ENCODE measurements at places on chromosomes 5 and 9.
A peak's percentile ranks its signal among the peaks of the same experiment; 100 is the strongest.

DNA sequence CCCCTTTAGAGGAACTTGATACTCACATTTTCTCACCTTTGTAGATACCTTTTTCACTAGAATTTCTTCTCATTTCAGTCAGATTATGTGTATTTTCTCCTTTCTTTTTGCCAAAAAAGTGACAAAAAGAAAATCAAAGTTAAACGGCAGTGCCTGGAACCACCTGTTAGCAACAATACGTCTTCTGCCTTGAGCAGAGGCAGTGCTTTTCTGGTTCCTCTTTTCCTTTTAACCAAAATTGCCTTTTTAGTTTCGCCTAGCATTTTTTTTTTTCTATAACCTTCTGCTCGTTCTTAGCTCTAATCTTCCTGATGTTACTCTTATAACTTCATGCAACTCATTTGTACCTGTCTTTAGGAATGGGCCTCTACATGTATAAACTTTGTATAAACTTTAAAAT, 26.1 kb downstream of the SMIM32 start:
- DNase-seq, result no peak

DNA sequence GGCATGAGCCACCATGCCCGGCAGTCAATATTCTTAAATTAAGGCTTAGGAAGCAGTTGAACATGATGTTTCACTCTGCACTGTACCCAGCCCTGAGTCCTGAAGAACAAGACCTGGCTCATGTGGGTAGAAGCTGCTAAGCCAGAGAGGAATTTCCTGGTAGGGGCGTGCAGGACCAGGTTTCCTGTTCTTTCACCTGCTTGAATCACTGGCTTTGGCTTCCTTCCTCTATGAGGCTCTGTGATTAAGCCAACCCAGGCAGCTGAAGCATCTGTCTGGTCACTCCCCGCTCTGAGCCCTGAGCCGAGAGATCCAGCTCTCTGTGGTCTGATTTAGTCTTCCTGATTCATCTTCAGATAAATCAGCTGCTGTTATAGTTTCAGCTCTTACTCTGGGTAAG, 29.1 kb downstream of the CFAP77 start:
- no peak for DNase-seq

- no peak for DNase-seq
Measured at GRCh38 chr5:134543820-134544614, 18.5 kb downstream of the JADE2 start.

GRCh38 chr9:28005779-28006178, 432.5 kb upstream of the C9orf72 start:
- no peak for DNase-seq

- DNase-seq, result no peak
Measured at GRCh38 chr9:35423499-35423898, 66.4 kb upstream of the RUSC2 start.

DNA sequence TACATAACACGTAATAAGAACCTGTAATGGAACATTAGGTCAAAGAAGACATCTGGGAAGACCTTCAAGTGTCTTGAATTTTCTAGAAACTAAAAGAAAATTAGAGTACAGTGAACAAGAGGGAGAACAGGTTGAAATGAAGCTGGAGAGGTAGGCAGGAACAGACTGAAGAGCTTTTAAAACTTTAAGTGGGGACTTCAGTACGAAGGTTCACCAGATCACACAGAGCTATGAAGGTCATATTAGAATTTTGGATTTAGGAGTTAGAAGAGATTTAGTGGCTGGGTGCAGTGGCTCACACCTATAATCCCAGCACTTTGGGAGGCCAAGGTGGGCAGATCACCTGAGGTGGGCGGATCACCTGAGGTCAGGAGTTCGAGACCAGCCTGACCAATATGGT, 26.6 kb downstream of the MLANA start:
- no peak for DNase-seq

DNA sequence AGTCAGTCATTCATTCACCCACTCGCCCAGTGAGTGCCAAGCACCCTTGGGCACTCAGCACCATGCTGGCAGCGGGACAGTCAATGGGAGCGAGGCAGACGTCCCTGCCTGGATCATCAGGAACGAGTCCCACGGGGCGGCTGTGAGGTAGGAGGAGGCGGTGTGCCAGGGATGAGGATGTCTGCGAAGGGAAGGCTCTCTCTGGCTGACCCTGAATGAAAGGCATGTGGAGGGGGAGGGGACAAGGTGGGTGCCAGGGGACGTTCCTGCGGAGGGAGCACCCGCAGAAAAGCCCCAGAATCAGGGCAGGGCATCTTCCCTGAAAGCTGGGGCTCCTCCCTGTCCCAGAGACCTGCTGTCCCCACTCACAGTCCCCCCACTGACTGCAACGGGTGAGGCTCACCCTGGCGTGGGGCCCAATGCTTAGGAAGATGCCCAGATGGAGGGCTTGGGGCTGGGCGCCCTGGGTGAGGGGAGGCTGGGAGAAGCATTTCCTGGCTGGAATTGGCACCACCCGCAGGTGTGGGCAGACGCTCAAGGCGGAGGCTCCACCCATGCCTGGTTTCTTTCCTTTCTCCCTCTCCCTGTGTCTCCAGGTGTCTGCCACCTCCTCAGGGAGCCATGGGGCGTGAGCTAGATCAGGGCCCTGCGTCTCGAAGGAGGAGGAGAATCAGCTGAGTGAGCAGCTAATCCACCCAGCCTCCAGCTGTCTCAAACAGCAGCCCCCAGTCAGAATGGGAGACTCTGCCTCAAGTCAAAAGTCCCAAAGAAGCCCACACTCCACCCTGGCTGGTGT, 179.0 kb upstream of the PPP1R26 start:
- DNase-seq, result no peak

DNA sequence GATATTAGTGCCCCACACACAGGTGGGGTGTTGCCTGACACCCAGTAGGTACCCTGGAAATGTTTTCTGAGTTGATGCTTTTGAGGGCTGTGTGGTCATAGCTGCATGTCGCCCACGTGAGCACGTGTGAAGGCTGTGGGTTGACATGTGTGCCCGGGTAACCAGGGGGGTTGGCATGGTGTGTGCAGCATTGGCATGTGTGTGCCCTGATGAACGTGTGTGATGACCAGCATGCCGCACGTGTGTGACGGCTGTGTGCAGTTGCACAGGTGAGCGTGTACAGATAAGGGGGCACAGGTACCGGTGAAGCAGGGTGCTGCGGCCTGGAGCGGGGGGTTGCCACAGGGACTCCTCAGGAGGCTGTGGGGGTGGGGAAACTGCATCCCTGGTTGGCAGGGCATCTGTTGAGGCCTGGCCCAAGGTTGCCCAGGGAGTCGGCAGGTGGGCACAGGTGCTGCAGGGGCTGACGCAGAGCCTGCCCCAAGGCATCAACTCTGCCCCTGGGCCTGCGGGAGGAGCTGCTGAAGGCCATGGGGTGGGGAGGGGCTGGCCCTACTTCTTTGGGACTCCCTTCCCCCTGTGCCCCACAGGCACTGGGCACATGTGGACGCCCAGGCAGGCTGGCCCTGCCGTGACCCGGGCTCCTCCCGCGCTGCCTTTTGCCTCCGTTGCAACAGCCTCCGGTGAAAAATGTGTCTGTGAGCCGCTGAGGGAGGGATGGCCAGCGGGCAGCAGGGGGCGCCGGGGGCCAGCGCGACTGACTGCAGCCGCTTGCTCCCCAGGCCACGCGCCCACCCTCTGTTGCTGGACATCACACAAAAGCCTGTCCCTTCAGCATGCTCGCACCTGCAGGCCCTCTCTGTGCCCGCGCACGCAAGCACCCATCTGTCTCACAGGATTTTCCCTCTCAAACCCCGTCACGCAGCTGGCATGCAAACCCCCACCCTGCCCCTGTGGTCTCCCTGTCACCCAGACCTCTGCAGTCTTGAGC, 2.2 kb downstream of the UNC5A start:
- DNase-seq, result no peak

GRCh38 chr9:134698587-134699342, 57.2 kb downstream of the COL5A1 start:
- DNase-seq, result no peak

- DNase-seq, result no peak
Measured at GRCh38 chr5:111774525-111774924, 17.5 kb upstream of the NREP start.

DNA sequence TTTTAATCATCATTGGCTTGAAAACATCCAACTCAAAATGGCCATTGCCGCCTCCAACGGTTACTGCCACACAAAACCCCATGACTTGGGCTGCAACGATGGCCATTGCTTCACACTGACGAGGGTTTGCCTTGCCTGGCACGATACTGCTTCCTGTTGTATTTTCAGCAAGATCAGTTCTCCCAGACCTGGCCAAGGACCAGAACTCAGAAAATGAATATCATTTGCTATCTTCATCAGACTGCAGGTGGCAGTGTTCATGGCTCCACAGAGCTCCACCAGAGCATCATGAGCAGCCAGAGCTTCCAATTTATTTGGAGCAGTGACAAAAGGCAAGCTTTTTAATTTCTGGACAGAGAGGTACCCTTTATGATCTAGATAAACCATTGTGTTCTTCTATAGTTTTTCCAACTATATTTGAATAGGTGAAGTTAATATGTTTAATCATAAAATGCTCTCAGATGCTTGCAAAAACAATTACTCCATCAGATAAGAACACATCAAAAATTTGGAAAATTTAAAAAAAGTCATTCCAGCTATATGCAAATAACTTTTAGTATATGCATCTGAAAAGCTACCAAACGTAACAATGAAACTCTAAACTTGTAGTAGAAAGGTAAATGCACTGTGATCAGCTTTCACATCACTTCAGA, 10.4 kb downstream of the AMACR start:
- DNase-seq, result no peak

DNA sequence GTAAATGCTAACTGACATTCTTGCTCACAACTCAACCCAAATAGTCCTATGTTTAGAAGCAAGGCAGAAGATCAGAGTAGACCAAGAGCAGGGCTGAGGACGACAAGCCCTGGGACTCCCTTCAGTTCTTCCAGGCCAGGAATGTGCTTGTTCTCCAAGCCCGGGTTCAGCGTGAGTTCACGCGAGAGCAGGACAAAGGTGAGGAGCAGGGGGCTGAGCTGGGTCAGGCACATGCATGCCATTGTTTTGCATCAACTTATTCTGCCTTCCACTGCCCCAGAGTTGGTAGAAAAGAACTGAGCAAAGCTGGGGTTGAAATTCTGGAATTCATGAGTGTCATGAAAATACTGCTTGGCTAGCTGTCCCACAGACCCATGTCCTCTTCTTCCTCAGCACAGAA, 206.5 kb downstream of the PAX5 start:
- no peak for DNase-seq

DNA sequence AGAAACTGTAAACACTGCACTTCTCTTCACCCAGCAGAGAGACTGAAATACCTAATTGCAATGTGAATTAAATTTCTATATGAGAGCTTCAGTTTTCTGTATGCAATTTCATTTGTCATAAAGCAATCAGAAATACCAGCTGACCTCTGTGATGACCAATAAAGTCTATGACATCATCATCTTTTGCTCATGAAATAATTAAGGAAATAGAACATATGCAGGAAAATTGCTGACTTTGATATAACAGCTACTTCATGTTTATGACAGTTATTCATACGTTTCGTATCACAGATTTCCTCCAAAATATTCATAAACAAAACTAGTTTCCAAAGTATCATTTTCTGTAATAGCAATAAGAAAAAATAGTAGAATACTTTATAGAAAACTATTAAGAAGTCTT, 652.3 kb downstream of the SLCO4C1 start:
- DNase-seq, result no peak

DNA sequence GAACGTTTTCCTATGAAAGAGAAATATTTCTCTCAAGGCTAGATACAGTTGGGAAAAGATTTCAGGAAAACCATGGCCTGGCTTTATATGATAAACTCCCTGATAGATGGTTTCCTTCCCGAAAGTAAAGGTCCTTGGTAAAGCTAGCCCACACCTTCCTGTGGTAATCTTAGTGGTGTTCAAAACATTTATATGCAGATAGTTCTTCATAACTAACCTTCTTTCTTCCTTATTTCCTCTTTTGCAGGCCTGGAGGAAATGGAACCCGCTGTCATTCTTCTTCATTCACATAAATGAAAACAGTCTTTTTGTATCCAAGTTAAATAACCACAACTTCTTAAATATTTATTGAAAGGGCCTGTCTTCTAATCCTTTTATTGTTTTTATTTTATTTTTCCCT, 474.0 kb upstream of the ACTBL2 start:
- no peak for DNase-seq

DNA sequence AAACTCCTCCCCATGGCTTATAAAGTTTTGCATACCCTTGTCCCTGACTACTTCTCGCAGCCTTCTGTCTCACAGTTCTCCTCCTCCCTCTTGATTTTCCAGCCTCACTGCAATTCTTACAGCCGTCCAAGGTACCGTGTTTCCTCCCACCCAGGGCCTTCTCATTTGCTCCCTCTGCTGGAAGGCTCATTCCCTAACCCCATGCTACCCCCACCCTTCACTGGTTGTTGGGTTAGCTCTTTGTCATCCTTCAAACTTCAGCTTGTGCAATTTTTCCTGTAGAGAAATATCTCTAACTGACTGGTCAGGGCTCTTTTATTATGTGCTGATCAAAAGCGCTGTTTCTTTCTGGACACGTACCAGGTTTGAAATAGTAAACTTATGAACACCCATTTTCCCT, 329.2 kb downstream of the EBF1 start:
- DNase-seq, result no peak

GRCh38 chr9:101462558-101462957, 27.0 kb upstream of the ALDOB start:
- no peak for DNase-seq

DNA sequence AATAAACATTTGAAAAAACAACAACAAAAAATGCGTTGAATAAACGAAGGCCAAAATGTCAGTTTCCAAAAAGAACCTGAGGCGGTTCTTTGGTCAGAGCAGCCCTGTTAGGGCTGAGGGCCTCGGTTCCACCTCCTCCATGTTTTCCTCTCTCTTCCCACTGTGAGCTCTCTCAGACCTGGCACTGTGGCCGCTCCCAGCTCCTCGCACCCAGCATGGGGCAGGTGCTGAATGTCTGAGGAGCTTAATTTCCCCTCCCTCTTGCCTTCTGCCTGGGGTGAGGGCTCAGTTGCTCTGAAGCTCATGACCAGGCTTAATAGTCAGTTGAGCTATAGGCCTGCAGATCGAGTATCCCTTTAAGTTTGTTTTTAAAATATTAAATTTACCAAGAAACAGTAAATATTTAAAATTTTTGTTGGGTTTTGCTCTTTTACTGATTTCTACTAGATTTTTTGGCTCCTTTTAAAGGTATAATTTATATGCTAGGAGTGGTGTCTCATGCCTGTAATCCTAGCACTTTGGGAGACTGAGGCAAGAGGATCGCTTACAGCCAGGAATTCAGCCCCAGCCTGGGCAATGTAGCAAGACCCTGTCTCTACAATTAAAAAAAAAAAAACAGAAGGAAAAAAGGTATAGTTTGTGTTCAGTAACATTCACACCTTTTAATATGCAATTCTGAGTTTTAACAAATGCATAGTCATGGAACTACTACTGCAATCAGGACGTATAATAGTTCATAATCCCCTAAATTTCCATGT, 28.1 kb downstream of the DAPK1 start:
- DNase-seq, result no peak

GRCh38 chr9:71704796-71705195, 63.5 kb downstream of the CEMIP2 start:
- no peak for DNase-seq

DNA sequence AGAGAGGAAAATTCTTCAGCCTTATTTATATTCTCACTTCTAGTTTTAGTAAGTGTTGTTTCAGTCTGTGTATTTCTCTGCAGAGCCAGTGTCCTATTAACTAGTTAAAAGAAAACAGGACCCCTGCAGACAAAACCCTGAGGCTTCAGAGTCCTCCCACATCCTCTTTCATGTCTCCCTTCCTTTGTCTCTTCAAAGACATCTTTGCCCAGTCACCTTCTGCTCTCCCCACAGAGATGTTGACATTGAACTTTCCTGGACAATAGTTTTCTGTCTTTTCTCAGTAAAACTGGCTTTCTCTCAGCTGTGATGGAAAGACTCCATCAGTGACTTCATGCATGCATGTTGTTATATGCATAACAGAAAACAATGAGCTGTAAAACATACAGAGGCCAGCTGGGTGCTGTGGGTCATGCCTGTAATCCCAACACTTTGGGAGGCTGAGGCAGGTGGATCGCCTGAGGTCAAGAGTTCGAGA, 20.2 kb downstream of the GRAMD2B start:
- DNase-seq, result peak; percentile 69
